ENCODE measurements at places on chromosomes 11 and 22.

- DNase-seq = no peak
Measured at GRCh38 chr11:131683666-131684065, 313.3 kb downstream of the NTM start.

- no peak for DNase-seq
Measured at GRCh38 chr11:75487365-75487764, 38.4 kb downstream of the GDPD5 start.

GRCh38 chr11:69775163-69775755 lies at the start of gene FGF4:
Gene FGF4 (minus strand): TSS chr11:69775341. CDS start chr11:69775084, 257 bp downstream.
- peak; percentile 58 for DNase-seq

- no peak for DNase-seq
Measured at GRCh38 chr11:75826461-75827230, 11.6 kb downstream of the UVRAG start.

DNA sequence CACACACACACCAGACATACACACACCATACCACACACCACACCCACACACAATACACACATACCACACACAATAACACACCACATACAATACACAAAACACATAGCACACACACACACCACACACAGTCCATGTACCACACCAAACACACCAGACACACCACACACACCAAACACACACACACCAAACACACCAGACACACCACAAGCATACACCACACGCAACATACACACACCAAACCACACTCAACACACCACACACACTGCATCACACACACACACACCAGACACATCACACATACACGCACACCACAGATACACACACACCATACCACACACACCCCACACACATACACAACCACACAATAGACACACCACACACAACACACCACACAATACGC lies 54.8 kb downstream of the IGSF9B start:
- no peak for DNase-seq

Data from RPMI8226 (cell line).